ENCODE measurements at places on chromosomes 11 and 22. TPM values are rescaled to one million over a fixed set of nuclear protein-coding genes. Genes with fewer than 3 reads are reported as not detected.

INS gene
- total RNA-seq = not detected

SCUBE1 gene
- total RNA-seq = not detected

CCDC89 gene
- total RNA-seq = not detected

SHISAL1 gene
- total RNA-seq = not detected

USP2 gene
- 1.3 TPM for total RNA-seq

PRG3 gene
- total RNA-seq = not detected

TECTA gene
- 0.20 TPM for total RNA-seq

TBX10 gene
- total RNA-seq = not detected

MISFA gene
- total RNA-seq = 0.93 TPM

CYP2D6 gene
- total RNA-seq = 4.8 TPM

SH3BP1 gene
- 98.5 TPM for total RNA-seq

MOGAT2 gene
- total RNA-seq = not detected

DDX10 gene
- 36.8 TPM for total RNA-seq

CLP1 gene
- 23.5 TPM for total RNA-seq

DDIAS gene
- total RNA-seq = 16.2 TPM

OR52W1 gene
- total RNA-seq = not detected

GPHA2 gene
- total RNA-seq = not detected

ADAMTS8 gene
- total RNA-seq = not detected

C11orf86 gene
- total RNA-seq = not detected

OR51E1 gene
- not detected for total RNA-seq

OR5AN1 gene
- total RNA-seq = not detected

OR52K1 gene
- total RNA-seq = 0.20 TPM

AMOTL1 gene
- total RNA-seq = 0.25 TPM

CCDC81 gene
- total RNA-seq = 0.66 TPM

ENTHD1 gene
- total RNA-seq = 0.31 TPM

GLB1L2 gene
- total RNA-seq = 2.4 TPM

OR2AT4 gene
- total RNA-seq = not detected

SOX10 gene
- total RNA-seq = not detected

FUT4 gene
- total RNA-seq = 5.4 TPM

CADM1 gene
- total RNA-seq = not detected

CAPN1 gene
- total RNA-seq = 119 TPM
